ENCODE measurements at places on chromosomes 3 and 15.

DNA sequence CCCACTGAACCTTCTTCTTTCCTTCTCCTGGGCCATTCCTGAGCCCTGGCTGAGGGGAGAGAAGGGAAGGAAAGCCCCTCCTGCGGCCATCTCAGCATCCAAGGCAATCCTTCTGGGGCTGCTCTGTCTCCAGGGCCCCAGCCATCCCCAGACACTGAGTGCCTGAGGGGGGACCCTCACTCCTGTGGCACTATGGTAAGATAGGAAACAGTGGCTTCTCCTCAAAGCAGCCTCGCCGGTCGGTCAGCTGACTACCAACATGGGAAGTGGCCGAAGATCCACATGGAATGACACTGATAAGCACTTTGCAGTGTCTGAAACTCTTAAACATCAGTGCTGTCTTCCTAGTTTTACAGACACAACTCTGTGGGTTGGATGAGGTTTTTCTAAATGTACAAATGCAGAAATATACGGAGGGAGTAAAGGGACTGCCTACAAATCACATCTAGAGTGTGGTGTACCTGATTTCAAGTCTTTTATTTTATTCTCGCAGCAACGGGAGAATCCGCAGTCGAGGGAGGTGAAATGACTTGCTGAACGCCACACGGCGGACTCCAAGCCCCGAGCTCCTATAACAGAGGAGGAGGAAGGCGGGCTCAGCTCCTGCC, 973 bp upstream of the ITPKA start:
- no peak for DNase-seq

GRCh38 chr15:57553526-57553925, 38.2 kb upstream of the MYZAP start:
- DNase-seq, result no peak

DNA sequence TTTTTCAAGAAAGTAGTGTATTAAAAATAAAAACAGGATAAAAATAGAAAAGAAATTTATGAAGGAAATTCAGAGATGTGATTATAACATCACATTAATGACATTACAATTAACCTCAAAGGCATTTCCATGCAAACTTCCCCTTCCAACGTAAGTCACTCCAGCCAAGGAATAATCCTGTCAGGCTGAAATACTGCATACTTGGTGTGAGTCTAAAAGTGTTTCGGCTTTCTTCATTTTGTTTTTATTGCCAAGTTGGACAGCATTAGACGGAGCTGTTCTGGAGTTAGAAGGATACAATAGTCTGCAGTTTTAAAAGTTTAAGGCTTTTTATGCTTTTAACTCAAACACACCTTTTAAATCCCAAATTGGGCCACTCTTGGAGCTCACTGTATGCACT, 435.0 kb downstream of the MECOM start:
- DNase-seq, result peak; percentile 15

GRCh38 chr15:60374628-60375081, 23.1 kb downstream of the ANXA2 start:
- DNase-seq, result peak; percentile 66

GRCh38 chr3:47315069-47315647, 32.4 kb downstream of the KLHL18 start:
- peak; percentile 38 for DNase-seq
